Lung (tissue), 17 donors: ENCODE measurements at places on chromosomes 11 and 22. TPM values are rescaled to one million over a fixed set of nuclear protein-coding genes. Genes with fewer than 3 reads are reported as not detected.

DNA sequence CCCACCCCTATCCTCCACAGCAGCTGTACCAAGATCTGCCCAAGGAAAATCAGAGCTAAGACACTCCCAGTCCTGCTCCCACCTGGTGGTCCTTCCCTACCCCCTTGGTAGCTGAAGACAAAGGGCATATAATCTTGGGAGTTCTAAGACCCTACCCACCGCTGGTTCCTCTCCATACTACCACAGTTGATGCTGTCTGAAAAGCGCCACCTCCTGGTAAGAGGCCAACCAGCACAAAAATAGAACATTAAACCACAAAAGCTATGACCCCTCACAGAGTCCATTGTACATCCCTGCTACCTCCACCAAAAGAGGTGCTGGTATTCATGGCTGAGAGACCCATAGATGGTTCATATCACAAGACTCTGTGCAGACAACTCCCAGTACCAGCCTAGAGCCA is 161.5 kb upstream of the ARHGAP42 start:
- H3K4me1 ChIP-seq: no peaks in the 10 kb centered on the region
- no peak for DNase-seq
- no peaks in the 10 kb centered on the region for H3K27me3 ChIP-seq
- H3K36me3 ChIP-seq: no peaks in the 10 kb centered on the region
- no peak overlapping the region for H3K27ac ChIP-seq

DNA sequence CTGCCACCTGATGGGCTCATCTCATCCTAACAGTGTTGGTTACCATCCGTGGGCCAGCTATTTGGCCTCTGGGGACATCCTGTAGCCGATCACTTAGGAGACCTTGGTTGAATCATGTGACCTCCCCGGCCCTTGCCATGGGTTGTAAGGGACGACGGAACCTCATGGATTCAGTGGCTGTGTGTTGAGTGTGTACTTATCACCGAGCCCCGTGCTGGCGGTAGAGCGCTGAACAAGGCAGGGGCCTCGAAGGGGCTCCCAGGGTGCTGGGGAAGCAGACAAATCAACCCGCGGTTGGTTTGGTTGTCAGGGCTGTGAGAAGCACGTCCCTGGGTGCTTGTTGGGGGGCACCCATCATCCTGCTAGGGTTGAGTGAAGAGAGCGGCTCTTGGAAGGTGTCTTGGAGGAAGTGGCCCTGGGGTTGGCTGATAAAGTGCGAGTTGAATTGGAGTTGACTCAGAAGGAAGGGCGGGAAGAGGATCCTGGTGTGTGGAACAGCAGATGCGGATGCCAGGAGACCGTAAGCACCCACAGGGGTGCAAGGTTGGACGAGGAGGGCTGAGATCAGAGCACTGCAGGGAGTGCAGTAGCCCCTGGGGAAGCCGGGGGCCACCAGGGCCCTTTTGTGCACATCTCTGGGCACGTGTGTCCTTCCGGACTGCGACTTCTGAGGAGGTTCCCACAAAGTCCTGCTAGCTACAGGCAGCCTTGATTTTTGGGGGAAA is 53.6 kb downstream of the MPPED1 start:
- no peaks in the 10 kb centered on the region for H3K4me1 ChIP-seq
- no peak overlapping the region for H3K4me3 ChIP-seq
- no peaks in the 10 kb centered on the region for H3K36me3 ChIP-seq
- H3K27ac ChIP-seq: no peak overlapping the region

DNA sequence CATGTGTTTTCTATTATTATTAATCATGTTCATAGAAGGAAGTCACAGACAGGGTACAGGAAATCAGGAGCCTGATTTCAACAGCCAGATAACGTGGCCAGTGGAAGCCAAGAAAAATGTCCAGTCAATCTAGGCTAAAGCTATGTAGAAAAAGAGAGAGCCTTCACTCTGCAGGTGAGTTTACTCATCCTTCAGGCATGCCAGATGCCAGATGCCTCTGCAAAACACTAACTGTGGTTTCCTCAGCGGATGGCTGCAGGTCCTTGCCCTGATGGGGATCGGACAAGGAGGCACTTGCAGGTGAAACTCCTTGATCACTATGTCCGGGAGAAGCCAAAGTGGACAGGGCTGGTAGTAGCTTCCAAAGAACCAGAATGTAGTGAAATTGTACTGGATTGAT is 962.3 kb upstream of the RAG2 start:
- H3K4me3 ChIP-seq: no peak overlapping the region
- no peaks in the 10 kb centered on the region for H3K36me3 ChIP-seq
- no peak overlapping the region for H3K27ac ChIP-seq
- no peaks in the 10 kb centered on the region for H3K4me1 ChIP-seq
- H3K27me3 ChIP-seq: no peaks in the 10 kb centered on the region

DNA sequence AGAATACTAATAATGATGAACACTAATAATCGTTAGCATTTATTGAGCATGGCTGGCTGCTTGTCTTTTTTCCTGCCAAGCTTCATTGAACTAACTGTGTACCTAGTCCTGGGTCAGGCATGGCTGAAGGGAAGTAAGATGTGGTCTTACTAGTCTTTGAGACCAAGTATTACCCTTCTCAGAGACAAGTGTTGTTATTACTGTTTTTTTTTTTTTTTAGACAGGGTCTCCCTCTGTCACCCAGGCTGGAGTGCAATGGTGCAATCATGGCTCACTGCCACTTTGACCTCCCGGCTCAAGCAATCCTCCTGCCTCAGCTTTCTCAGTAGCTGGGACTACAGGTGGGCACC is 4.6 kb downstream of the ST14 start:
- H3K4me1 ChIP-seq: peaks cover 37% of the 10 kb centered on the region
- H3K27me3 ChIP-seq: peaks cover 14% of the 10 kb centered on the region
- DNase-seq: no peak
- no peaks in the 10 kb centered on the region for H3K36me3 ChIP-seq

DNA sequence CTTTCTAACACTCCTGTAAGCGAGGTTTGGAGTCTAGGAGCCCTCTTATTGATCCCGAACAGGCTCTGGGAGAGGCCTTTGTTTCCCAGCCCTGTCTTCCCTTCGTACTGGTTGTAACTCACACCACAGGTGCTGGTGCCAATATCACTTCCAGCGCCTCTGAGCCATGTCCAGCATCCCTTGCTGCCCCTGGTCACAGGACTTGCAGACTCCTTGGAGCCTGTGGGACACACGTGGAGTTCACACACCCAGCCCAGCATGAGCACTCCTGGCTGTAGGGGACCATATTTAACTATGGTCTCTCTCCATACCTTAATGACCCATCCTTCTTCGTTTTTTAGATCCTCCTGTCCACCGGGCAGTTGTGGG is 2.2 kb downstream of the ZBTB16 start:
- peaks cover 34% of the 10 kb centered on the region for H3K27me3 ChIP-seq
- peaks cover 26% of the 10 kb centered on the region for H3K36me3 ChIP-seq
- no peak for DNase-seq
- no peaks in the 10 kb centered on the region for H3K4me1 ChIP-seq
- peak overlapping the region; percentile 80 for H3K4me3 ChIP-seq

GRCh38 chr11:112229159-112229558 is 2.9 kb downstream of the PTS start:
- H3K4me1 ChIP-seq: peaks cover 8% of the 10 kb centered on the region
- no peaks in the 10 kb centered on the region for H3K27me3 ChIP-seq
- no peak for DNase-seq
- H3K4me3 ChIP-seq: no peak overlapping the region

- DNase-seq: no peak
- no peaks in the 10 kb centered on the region for H3K27me3 ChIP-seq
- peak overlapping the region; percentile 56 for H3K27ac ChIP-seq
- H3K4me3 ChIP-seq: no peak overlapping the region
Measured at GRCh38 chr11:118633979-118634378, 26.6 kb downstream of the PHLDB1 start.

GRCh38 chr11:99333621-99334020 is 312.9 kb downstream of the CNTN5 start:
- no peaks in the 10 kb centered on the region for H3K36me3 ChIP-seq
- no peak overlapping the region for H3K27ac ChIP-seq
- no peaks in the 10 kb centered on the region for H3K27me3 ChIP-seq
- H3K4me3 ChIP-seq: no peak overlapping the region

CALCA gene
- total RNA-seq: 8.4 TPM

VSIG2 gene
- total RNA-seq: 20.9 TPM

OR52A1 gene
- total RNA-seq: not detected

OR52W1 gene
- not detected for total RNA-seq

PANX3 gene
- not detected for total RNA-seq
